ENCODE measurements at places on chromosomes 5 and 9.

- no peak for DNase-seq
Measured at GRCh38 chr9:76371901-76372300, 22.3 kb downstream of the RFK start.

GRCh38 chr5:151721087-151721646, 34.5 kb upstream of the SPARC start:
- DNase-seq: no peak

GRCh38 chr5:53233645-53234405, 124.3 kb upstream of the MOCS2 start:
- no peak for DNase-seq

- DNase-seq: peak; percentile 65
Measured at GRCh38 chr9:127923046-127923445, 6.2 kb upstream of the ST6GALNAC4 start.

DNA sequence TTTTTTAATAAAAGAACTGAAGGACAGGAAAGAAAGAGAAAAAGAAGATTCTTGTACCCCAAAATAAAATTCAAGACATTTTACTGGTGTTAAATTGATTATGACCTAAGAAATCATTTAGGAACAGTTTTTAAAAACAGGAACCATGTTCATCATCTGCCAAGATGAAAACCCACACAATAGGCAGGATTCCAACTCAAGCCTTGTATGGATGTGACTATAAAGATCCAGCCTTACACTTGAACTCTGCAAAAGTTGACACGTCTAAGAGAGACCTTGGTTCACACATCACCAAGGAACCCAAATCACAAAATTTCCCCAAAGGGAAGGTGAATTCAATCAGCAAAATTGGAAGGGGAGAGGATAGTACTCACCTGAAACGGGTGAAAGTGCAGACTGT, 82.6 kb downstream of the SMIM23 start:
- no peak for DNase-seq

- DNase-seq: peak; percentile 78
Measured at GRCh38 chr9:96217754-96218693, 84.0 kb downstream of the HSD17B3 start.

DNA sequence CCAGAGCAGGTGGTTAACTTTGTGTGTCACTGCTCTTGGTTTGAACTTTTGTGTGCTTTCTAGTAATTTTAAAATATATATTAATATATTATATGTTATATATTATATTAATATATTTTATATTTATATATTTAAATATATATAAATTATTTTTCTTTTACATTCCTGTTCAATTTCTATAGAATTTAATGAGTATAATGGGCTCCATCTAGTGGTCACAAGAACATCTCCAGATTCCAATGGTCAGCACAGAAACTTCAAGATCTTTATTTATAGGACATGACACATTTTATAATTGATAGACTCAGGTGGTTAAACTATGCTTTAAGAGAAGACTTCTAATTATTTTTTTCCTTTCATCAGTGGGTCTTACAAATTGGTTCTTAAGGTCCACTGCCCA, 39.1 kb downstream of the COL23A1 start:
- DNase-seq: peak; percentile 14

GRCh38 chr5:138875552-138875875, 379 bp upstream of the LRRTM2 start:
- no peak for DNase-seq

- no peak for DNase-seq
Measured at GRCh38 chr5:159053216-159053615, 46.5 kb downstream of the EBF1 start.

- peak; percentile 79 for DNase-seq
Measured at GRCh38 chr9:32251539-32251938, 132.9 kb upstream of the ACO1 start.

- no peak for DNase-seq
Measured at GRCh38 chr9:111222757-111223156, 107.3 kb downstream of the OR2K2 start.

- no peak for DNase-seq
Measured at GRCh38 chr5:25009063-25009462, 364.3 kb upstream of the CDH10 start.

- no peak for DNase-seq
Measured at GRCh38 chr5:5126444-5126843, 13.7 kb upstream of the ADAMTS16 start.

GRCh38 chr5:100026606-100027005, 508.6 kb upstream of the FAM174A start:
- peak; percentile 87 for DNase-seq

DNA sequence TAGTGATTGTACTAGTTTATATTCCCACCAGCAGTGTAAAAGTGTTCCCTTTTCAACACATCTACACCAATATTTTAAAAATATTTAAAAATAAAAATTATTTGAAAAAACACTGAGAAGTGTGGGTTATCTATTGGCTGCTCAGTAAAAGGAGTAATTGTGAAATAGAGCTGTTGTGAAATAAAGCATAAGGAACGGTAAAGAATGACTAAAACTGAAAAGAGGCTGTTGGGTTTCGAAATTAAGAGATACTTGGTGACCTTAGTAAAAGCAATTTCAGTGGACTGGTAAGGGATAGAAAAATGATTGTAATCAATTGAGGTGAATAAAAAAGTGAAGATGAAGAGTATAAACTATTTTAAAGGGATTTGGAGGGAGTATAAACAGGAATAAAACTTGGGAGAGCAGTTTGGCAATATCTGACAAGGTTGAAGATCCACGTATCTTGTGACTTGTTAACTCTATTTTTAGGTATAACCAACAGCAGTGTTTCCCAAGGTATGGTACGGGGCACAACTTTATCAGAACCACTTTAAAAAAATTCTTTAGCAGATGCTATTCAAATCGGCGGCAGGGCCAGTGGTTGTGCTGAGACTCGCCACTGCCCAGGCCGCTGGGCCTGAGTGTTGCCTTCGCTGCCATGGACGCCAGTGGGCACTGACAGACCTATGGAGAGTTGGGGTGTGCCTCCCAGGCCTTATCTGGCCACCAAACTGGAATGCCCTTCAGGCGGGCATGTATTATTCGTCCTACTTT, 63.3 kb downstream of the TMEM38B start:
- DNase-seq: no peak

GRCh38 chr9:4464911-4465513, 25.3 kb upstream of the SLC1A1 start:
- no peak for DNase-seq

- DNase-seq: no peak
Measured at GRCh38 chr9:124190761-124191160, 67.0 kb upstream of the NEK6 start.

DNA sequence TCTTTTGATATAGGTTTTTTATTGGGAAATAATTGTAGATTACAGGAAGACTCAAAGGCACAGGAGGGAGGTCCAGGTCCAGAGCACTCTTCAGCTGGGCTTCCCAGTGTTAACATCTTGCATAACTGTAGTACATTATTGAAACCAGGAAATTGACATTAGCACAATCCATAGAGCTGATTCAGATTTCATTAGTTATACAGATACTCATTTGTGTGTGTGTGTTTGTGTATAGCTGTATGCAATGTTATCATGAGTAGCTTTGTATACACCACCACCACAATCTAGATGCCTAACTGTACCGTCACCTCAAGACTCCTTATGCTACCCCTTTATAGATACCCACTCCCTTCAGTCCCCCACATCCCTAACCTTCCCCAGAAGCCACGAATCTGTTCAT, 47.9 kb downstream of the SLC36A1 start:
- no peak for DNase-seq

DNA sequence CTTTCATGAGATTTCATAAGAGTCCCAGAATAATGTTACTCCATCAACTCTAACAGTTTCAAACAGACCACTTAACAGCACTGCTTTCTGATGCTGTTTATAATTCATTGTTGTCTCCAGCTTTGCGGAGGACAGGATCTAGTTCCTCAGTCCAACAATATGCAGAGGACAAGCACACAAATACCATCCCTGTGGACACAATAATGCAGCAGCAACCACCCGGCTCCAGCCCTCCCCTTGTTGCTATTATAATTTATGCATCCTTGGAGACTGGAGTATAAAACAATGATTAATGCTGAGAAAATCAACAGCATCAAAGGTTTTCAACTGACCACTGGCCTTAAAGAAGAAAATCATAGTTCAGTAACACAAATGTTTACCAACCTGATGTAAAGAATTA, 108.3 kb downstream of the DENND1A start:
- no peak for DNase-seq

DNA sequence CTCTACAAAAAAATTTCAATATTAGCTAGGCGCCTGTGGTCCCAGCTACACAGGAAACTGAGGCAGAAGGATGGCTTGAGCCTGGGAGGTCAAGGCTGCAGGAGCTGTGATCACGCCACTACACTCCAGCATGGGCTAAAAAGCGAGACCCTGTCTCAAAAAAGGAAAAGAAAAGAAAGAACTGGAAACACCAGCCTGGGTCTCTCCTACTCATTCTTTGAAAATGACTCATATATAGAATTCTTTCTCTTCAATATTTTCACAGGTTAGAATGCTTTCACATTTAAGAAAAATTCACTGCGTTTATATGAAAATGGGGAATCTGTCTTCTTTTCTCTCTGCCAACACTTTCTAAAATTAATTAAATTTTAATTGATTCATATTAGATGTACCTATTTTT, 115.6 kb downstream of the TRPM6 start:
- DNase-seq: no peak

DNA sequence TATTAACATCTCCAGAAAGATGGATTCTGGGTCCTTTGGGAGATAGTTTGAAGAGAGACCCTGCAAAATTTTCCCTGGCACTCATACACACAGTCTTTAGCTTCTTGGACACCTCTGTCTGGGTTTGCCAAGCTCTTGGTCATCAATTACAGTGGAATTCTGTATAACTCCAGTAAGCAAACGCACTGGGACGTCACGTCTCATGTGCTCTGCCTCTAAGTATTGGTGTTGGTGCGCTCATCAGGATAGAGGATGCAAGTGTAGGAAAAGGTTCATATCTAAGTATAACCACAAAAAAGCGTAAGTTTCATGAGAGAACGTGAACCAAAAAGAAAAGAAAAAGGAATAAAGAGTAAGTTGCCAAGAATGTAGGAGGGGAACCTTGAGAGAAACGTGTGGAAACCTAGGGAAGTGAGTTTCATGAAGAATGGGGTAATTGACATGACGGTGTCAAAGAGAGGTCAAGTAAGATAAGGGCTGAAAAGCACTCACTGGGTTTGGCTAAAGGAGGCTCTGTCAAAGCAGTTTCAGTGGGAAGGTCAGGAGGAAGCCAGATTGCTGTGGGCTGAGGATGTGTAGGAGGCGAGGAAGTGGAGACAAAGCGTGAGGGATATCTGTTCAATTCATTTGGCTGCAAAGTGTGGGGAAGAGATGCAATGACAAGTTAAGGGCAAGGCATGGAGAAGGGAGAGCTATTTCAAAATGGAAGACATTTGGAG, 92.7 kb downstream of the RAD23B start:
- DNase-seq: no peak

- peak; percentile 28 for DNase-seq
Measured at GRCh38 chr5:143056339-143056704, 286.1 kb downstream of the ARHGAP26 start.

DNA sequence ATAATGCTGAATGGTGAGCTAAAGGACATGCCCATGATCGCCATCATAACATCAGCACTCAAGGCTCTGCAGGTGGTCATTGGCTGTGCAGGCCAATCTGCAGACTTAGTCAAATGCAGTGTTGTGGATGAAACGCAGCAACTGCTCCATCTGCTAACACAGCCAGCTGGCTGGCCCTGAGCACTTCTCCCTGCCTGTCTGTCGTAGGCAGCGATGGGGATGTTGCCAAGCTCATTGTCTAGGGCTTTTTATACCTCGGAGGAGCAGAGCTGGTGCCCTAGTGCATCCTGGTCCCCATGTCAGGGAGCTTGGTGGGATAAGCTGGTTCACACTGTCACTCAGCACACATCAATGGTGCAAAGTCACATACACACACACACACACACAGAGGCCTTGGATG, 189.4 kb downstream of the TENT4A start:
- DNase-seq: peak; percentile 61

DNA sequence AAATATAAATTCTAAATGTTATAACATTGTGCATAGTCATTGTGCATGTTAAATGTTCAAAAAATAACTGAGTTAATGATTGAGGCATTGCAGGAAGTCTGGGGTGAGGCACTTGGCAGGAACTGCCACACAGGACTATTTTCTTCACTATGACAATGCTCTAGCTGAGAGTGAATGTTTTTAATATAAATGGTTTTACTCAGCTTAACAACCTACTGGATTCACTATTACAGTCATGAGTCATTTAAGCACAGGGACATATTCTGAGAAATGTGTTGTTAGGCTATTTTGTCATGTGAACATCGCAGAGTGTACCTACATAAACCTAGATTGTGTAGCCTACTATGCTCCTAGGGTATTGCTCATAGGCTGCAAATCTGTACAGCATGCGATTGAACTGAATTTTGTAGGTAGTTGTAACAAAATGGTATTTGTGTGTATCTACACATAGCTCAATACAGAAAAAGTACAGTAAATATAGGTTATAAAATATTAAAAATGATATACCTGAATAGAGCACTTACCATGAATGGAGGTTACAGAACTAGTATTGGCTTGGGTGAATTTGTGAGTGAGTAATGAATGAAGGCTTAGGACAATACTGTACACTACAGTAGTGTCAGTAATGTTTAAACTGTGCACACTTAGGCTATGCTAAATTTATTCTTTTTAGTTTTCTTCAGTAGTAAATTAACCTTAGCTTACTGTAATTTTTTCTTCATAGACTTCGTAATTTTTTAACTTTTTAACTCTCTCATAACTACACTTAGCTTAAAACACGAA, 346.1 kb upstream of the PTGER4 start:
- no peak for DNase-seq

DNA sequence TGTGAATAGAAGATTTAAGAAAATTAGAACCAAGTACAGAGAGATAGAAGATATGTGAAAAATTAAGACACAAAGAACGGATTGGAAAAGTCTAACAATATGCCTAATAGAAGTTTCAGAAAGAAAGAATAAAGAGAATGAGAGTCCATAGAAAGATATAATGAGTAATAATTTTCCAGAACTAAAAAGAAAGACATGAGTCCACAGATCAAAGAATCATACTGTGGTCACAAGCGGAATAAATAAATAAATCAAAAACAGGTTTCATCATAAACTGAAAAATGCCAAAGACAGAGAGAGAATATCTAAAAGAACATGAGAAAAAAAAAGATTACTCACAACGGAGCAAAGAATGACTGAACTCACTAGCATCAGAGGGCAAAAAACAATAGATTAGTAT, 32.9 kb downstream of the FEM1C start:
- DNase-seq: no peak

- peak; percentile 81 for DNase-seq
Measured at GRCh38 chr5:54217826-54218503, 92.4 kb downstream of the ARL15 start.

GRCh38 chr5:10031817-10032216, 217.9 kb downstream of the ATPSCKMT start:
- peak; percentile 16 for DNase-seq
